ENCODE measurements at places on chromosomes 12 and 14.

GRCh38 chr14:58887931-58888330 lies 250.2 kb downstream of the DACT1 start:
- DNase-seq, result no peak

- no peak for DNase-seq
These were observed 5.9 kb upstream of the ORAI1 start for GRCh38 chr12:121620333-121620891.

DNA sequence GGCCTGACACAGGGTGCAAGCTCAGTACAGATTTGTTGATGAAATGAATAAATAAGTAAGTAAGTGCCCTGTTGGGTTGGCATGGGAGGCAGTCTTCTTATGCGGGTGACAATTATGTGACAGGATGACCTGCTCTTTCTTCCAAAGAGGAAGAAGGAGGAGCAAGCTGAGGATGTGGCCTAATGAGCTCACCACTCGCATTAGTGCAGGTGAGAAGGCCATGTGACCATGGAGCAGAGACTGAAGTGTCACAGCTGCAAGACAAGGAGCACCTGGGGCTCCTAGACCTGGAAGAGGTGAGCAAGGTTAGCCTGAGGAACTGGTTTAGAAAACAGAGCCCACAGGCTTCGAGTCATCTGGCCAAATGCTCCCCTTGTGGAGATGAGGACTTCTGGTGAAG lies 34.9 kb downstream of the LRTM2 start:
- no peak for DNase-seq

DNA sequence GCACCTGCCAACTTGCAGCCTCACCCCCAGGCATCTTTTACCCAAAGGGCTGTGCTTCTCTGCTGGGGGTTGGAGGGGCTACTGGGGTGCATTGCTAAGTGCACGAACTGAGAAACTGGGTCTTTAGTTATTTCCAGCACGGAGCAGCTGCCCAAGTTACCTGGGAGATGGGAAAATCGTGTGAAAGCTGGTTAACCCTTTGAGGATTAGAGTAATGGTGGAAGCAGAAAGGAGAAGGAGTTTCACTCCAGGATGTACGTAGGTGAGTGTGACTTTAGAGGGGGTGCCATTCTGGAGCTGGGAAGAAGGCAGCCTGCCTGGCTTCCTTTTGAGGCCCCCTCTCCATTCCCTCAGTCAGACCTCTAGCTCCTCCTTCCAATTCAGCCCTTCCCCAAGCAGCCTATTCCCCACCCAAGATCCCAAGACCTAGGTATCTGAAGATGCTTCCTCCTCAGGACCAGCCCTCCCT lies 1.0 kb upstream of the ADCY6 start:
- DNase-seq, result no peak
